ENCODE measurements at places on chromosomes 2 and 18.

- no peak overlapping the region for H3K27ac ChIP-seq
- no peak overlapping the region for H3K4me3 ChIP-seq
- H3K27me3 ChIP-seq: peaks cover 7% of the 10 kb centered on the region
- H3K4me1 ChIP-seq: no peaks in the 10 kb centered on the region
- no peak for DNase-seq
Observed at GRCh38 chr2:200033929-200034328, 78.5 kb downstream of the MAIP1 start.

- no peak overlapping the region for H3K4me3 ChIP-seq
- DNase-seq: no peak
- H3K4me1 ChIP-seq: no peaks in the 10 kb centered on the region
- H3K27me3 ChIP-seq: no peaks in the 10 kb centered on the region
Observed at GRCh38 chr18:28903306-28903705, 726.4 kb upstream of the CDH2 start.

- DNase-seq: no peak
- peaks cover 11% of the 10 kb centered on the region for H3K4me1 ChIP-seq
- H3K27me3 ChIP-seq: no peaks in the 10 kb centered on the region
Observed at GRCh38 chr2:28175028-28175427, 217.6 kb upstream of the FOSL2 start.

DNA sequence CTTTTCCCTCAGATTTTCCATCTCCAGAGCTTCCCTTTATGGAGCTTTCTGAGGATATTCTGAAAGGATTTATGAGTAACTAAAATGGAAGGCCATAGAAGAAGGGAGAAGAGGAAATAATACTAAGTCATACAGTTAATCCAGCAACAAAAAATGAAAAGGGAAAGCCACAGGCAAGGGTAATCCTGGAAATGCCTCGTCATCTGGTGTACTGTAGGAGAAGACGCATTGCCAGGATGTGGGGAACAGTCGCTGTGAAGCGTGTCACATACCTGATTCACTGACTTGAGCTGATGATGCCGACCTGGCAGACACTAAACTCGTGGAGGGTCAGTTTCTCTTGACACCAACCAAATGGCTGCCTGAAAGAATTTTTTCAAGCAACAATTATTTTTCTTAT is 34.7 kb upstream of the ALPP start:
- DNase-seq: no peak

DNA sequence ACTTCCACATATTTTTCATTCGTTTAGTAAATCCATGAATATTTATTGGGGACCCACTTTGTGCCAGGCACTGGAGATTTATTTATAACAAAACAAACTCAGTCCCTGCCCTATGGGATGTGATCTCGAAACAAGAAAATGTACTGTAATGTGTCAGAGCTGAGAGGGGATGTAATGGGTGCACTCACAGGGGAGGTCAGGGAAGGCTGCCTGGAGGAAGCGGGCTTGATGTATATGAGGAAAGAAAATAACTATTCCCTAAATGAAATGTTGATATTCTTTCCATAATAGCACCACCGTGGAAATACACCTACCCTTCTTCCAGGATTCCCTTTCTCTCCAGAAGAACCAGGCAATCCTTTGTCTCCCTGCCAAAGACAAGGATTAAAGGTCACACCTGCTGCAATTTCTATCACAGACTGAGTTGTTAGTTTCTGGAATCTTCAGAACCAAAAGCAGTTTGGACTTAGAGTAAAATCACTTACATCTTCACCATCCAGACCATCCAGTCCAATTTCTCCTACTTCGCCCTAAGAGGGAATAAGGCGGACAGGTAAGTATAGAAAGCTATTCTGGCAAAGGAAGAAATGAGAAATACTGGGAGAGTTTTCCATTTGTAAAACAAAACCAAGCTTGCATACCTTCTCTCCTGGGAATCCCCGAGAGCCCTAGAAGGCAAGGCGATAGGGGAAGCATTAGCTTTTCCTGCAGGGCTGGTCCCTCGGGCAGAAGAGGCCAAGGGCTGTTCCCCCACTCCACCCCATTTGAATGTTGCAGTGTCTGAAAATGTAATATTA is 55.0 kb downstream of the COL6A3 start:
- H3K27me3 ChIP-seq: no peaks in the 10 kb centered on the region
- no peaks in the 10 kb centered on the region for H3K36me3 ChIP-seq
- H3K4me3 ChIP-seq: no peak overlapping the region
- H3K27ac ChIP-seq: no peak overlapping the region
- no peaks in the 10 kb centered on the region for H3K4me1 ChIP-seq
- no peak for DNase-seq

DNA sequence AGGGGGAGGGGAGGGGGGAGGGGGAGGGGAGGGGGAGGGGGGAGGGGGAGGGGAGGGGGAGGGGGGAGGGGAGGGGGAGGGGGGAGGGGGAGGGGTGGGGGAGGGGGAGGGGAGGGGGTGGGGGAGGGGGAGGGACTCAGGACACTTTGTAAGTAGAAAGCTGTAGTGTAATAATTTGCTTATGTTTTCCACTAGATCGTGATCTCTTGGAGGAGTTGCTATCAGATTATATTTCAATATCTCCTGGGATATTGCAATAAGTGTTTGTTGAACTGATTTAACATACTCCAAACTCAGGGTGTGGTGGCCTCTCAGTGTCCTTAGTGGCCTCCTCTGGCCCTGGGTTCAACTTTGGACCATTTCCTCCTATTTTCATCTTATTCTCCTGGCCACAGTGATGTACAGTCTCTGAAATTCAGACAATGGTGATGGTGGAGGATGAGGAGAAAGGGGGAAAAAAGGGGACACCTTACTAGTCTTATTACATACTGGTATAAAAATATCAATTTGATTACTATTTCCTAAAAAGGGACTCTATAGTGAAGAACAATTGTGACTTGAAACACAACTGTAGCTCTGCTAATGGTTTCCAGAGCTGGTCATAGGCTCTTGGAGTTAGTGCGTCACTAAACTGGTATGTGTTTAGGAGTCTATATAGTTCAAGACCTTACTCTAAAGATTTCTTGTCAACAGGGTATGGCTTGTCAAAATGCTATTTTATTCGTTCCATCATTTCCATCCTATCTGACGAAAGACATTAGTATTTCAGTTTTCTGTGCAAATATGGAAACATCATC is 89.6 kb downstream of the DDX1 start:
- no peak overlapping the region for H3K4me3 ChIP-seq
- H3K36me3 ChIP-seq: no peaks in the 10 kb centered on the region
- no peak for DNase-seq
- no peaks in the 10 kb centered on the region for H3K4me1 ChIP-seq

DNA sequence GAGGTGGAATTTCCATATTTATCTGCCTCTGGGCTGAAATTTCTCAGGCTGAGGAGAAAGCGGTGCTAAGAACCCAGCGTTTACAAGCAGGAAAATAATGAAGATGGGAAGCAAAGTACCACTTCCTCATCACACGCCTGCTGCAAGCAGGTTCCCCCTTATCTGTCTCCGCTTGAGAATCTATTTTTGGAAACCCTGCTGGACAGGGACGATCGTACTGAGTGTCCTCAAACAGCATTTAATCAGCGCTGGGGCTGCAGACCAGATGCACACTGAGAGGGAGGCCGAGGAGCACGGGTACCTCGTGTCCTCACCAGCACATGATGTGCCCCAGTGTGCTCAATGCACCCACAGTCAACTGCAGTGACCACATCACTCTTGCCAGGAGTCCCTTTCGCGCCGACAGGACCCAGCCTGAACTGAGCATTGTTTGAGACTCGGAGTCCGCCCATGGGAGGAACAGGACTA is 160.4 kb downstream of the HDAC4 start:
- no peak for DNase-seq
- no peaks in the 10 kb centered on the region for H3K27me3 ChIP-seq
- H3K27ac ChIP-seq: no peak overlapping the region
- H3K36me3 ChIP-seq: peaks cover 10% of the 10 kb centered on the region
- H3K4me3 ChIP-seq: no peak overlapping the region
- peaks cover 26% of the 10 kb centered on the region for H3K4me1 ChIP-seq

- no peak overlapping the region for H3K27ac ChIP-seq
- no peak for DNase-seq
- H3K36me3 ChIP-seq: peaks cover 20% of the 10 kb centered on the region
Observed at GRCh38 chr2:32752205-32752604, 124.4 kb downstream of the TTC27 start.

DNA sequence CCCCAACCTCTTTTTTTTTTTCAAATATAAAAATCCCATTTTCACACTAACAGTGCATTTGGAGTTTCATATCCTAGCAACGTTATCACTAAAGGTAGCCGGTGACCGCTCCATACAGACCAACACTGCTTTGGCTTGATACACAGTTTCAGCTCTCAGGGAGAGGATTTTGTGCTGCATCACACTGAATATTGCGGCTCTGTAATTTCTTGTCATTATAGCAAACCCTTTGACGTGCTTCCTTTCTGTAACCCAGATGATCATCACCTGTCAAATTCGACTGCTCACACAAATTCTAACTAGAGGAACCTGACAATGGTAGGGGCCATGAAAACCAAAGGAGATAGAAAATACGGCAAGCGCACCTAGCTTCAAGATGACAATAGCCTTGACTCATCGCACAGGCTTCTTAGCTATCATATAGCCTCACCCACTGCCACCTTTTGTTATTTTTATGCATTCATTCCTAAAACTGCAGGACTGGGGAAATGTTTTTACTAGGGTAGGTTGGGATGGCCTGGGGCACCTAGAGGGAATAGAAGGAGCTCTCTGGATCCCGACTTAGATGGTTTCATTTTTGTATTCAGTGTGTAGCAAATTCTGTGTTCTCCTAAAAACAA is 582.9 kb upstream of the PIK3C3 start:
- H3K4me1 ChIP-seq: no peaks in the 10 kb centered on the region
- H3K27me3 ChIP-seq: no peaks in the 10 kb centered on the region
- H3K27ac ChIP-seq: no peak overlapping the region
- no peak overlapping the region for H3K4me3 ChIP-seq
- no peak for DNase-seq
- no peaks in the 10 kb centered on the region for H3K36me3 ChIP-seq

GRCh38 chr2:218805627-218806026 is 23.7 kb downstream of the CYP27A1 start:
- H3K27ac ChIP-seq: no peak overlapping the region
- H3K27me3 ChIP-seq: peaks cover 37% of the 10 kb centered on the region
- no peak overlapping the region for H3K4me3 ChIP-seq
- H3K4me1 ChIP-seq: peaks cover 3% of the 10 kb centered on the region

GRCh38 chr2:98379311-98380202 is 33.3 kb downstream of the CNGA3 start:
- H3K4me3 ChIP-seq: no peak overlapping the region
- H3K27ac ChIP-seq: no peak overlapping the region
- H3K4me1 ChIP-seq: no peaks in the 10 kb centered on the region
- no peak for DNase-seq
- no peaks in the 10 kb centered on the region for H3K36me3 ChIP-seq
- H3K27me3 ChIP-seq: peaks cover 2% of the 10 kb centered on the region

GRCh38 chr2:110732422-110733413 is at the start of gene ACOXL:
ACOXL (plus strand) TSS chr2:110732573; CDS start chr2:110768390, 35,817 bp downstream.
- peak within 1 kb of the TSS; percentile 21 for H3K27ac ChIP-seq
- H3K4me1 ChIP-seq: peaks cover 14% of the 10 kb centered on the region
- DNase-seq: no peak
- H3K36me3 ChIP-seq: peaks cover 8% of the 10 kb centered on the region
- H3K4me3 ChIP-seq: peak within 1 kb of the TSS; percentile 78

- no peak overlapping the region for H3K4me3 ChIP-seq
- H3K4me1 ChIP-seq: no peaks in the 10 kb centered on the region
- no peaks in the 10 kb centered on the region for H3K36me3 ChIP-seq
- no peaks in the 10 kb centered on the region for H3K27me3 ChIP-seq
Observed at GRCh38 chr18:42839408-42839807, 276.1 kb downstream of the RIT2 start.

DNA sequence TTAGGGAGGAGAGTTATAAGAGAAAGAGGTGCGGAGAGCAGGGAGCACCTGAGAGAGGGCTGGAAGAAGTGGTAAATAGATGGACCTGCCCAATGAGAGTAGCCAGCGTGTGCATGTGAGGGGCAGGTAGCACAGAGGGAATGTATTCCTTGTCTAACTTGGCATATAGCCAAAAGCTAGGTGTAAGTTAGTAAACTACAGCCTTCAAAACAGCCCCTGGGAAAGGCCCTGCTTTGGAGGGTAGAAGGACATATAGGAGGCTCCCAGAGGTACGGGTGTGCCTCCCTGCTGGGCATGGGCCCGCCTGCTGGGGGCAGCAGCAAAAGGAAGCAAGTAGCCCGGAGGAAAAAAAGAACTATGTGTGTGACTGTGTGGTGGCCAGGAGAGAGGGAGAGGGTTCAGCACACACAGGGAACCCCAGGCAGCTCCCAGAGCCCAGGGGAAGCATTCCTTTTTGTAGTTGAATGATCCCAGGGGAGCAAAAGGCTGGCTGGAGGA is 48.0 kb downstream of the TCF7L1 start:
- no peaks in the 10 kb centered on the region for H3K27me3 ChIP-seq
- no peak overlapping the region for H3K27ac ChIP-seq
- DNase-seq: no peak
- peaks cover 3% of the 10 kb centered on the region for H3K4me1 ChIP-seq

DNA sequence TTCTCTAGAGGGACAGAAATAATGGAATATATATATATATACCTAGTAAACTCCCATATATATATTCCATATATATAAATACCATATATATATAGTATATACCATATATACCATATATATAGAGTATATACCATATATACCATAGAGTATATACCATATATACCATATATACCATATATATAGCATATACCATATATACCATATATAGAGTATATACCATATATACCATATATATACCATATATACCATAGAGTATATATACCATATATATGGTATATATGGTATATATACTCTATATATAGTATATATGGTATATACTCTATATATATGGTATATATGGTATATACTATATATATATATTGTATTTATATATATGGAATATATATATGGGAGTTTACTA is 62.0 kb upstream of the CAVIN2 start:
- H3K27me3 ChIP-seq: no peaks in the 10 kb centered on the region
- DNase-seq: no peak
- H3K36me3 ChIP-seq: no peaks in the 10 kb centered on the region
- H3K4me1 ChIP-seq: no peaks in the 10 kb centered on the region

GRCh38 chr2:43343573-43344304 is 117.3 kb upstream of the ZFP36L2 start:
- H3K27ac ChIP-seq: no peak overlapping the region
- no peak overlapping the region for H3K4me3 ChIP-seq
- H3K27me3 ChIP-seq: no peaks in the 10 kb centered on the region
- H3K36me3 ChIP-seq: peaks cover 2% of the 10 kb centered on the region
